ENCODE measurements at places on chromosomes 3 and 15. TPM values are rescaled to one million over a fixed set of nuclear protein-coding genes. Genes with fewer than 3 reads are reported as not detected.

The CCDC33 gene
- 7.3 TPM for polyA plus RNA-seq

The OXTR gene
- polyA plus RNA-seq = 2.1 TPM

DNA sequence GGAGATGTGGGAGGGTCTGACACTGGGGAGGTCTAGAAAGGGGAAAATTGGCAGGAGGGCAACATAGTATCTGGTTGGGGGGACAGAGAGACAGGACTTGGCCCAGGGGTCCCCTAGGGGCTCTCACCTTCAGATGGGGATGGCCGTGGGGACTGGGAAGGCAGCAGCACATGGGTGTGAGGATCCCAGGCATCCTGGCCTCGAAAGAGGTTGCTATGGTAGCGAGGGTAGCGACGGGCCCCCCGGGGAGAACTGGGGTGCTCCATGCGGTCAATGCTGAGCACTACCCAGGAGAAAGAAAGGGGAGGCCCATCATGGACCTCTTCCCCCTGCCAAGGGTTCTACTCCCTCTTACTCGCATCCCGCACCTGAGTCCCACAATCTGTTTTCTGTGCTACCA, 12.5 kb upstream of the SLC26A6 start:
- no peak for DNase-seq

GRCh38 chr15:64695561-64695992, 79.8 kb downstream of the RBPMS2 start:
- no peak for DNase-seq

DNA sequence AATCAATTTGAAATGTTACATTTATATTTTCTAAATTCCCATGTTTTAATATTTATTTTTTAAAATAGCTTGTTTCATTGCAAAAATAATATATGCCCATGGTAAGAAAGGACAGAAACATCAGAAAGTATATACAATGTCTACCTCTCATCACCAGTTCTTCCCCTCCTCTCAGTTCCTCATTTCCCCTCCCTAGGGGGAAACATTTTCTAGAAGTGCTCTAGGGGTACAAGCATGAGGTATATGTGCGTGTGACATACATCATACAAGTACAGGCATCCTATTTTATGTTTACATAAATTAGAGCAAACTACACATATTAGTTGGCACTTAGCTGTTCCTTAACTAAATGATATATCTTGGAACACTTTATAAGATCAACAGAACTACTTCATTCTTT, 189.3 kb upstream of the VEPH1 start:
- DNase-seq = no peak

- DNase-seq = no peak
Measured at GRCh38 chr3:194275291-194275690, 75.8 kb downstream of the CPN2 start.

The HCLS1 gene
- polyA plus RNA-seq = 8.3 TPM

The KBTBD13 gene
- polyA plus RNA-seq = 0.05 TPM

DNA sequence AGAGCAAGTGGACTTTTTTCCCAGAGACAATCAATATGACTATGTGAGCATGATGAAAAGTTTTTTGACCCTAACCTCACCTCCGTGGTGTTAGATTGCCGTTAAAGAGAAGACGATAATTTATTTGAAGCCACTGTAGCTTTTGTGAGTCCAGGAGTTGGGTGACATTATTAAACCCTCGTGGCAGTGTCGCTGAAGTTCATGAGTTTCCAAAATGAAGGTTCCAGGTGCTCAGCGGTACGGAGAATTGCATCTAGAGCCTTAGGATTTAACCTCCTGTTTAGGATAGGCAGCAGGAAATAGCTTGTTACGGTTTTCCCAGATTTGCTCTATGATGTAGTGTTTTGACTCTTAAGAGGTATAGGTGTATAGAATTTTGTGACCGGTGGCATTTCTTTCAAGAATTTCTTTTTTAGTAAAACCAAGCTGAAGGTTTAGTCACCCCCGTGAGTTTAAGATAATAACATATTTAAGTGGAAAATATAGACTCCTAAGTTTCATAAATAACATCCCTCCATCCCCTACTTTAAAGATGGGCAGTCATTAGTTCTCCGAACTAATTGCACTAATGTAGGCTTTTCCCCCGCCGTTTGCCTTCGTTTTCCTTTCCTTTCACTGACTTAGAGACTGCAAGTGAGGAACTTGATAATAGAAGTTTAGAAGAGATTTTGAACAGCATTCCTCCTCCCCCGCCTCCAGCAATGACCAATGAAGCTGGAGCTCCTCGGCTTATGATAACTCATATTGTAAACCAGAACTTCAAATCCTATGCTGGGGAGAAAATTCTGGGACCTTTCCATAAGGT, 2.0 kb downstream of the SMC4 start:
- DNase-seq = peak; percentile 50

Data from left renal cortex interstitium (tissue), 4 donors.